HFFc6 (cell line): ENCODE measurements at places on chromosomes 2 and 18.
A peak's percentile ranks its signal among the peaks of the same experiment; 100 is the strongest.

- DNase-seq, result no peak
Measured at GRCh38 chr2:121187982-121188411, 97.0 kb downstream of the TFCP2L1 start.

GRCh38 chr2:46296840-46297545 is at the start of gene EPAS1:
Gene EPAS1, plus strand, starts transcription at chr2:46297407. Its CDS starts 505 bp downstream, at chr2:46297912.
- peak; percentile 58 for DNase-seq

DNA sequence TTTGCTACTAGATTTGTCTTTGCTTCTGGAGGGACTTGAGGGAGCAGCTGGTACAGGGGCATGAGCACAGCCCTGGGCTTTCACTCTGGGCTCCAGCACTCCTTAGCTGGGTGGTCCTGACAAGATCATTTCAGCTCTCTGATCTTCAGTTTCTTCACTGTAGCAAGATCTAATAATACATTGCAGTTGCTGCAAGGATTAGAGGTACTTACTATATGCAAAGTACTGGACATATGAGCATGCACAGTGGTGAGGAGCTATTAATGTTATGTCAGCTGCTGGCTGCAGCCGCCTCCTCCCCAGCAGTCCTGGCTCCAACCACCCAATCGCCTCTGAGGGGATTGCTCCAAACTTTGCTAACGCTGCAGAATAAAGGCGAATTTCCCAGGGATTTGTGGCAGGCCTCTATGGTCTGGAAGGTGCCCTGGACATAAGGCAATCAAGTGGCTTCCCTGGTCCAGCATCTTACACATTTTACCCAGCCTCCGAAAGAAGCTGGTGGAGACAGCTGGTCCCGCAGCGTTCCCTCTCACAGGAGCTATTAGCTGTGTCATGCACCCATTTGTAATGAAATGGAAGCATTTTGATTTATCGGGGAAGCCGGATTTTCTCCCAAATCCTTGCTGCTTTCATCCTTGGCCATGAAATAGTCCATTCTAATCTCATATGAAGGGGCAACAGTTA is 96.7 kb downstream of the RHOB start:
- no peak for DNase-seq

GRCh38 chr2:100484390-100484789 is 14.1 kb downstream of the NMS start:
- DNase-seq, result no peak

DNA sequence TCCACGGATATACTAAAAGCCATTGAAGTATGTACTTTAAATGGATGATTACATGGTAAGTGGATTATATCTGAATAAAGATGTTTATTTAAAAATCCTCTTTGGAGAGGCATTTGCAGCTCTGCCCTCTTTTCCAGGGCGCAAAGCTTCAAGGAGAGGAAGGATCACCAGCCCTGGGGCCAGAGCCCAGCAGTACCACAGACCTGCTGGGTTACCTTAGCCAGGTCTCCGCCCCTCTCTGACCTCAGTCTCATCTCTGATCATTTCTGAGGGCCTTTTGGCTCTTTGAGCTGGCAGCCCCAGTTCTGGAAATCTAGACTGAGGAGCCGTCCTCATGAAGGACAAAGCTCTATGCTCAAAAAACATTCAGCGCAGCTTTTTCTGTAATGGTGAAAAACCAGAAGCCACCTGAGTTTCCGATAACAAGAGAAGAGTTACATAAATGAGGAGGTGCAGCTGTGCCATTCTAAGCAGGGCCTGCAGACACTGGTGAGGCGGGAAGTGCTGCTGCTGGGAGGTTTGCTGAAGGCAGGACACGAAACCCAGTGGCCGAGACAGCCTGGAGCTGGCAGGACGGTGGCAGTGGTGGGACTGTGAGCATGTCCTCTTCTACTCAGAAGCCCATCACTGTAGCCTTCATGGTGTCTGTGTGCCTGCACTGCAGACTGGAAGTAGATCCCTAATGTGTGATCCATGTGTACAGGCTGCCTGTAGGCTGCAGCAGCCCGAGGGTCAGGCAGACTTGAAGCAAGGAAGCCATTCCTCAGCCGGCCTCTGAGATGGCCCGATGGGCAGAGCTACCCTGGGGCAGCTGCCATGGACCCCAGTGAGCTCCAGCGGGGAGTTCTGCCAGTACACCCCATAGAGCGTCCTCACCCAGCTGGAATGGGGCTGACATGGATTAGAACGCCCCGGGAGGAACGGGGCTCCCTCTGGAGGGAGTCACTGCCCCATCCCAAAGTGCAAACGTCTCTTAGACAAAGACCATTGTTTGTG is 27.7 kb downstream of the ADRA2B start:
- no peak for DNase-seq

DNA sequence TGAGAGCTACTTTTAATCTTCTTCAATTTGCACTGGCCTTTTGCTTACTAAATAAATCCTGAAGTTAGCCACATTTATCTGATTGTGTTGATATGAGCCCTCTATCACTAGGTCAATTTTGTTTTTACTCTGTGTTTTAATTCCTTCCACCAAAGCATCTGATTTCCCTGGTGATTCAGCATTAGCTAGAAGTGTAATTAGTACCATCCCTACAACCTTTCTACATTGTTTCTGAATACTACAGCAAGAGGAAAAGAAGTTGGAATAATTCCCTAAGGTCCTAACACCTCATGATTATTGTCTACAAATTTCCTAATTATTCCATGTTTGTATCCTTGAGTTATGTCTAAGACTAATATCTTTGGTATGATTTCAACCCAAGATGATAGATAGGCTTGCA is 1093.6 kb downstream of the SUCLG1 start:
- DNase-seq, result no peak

- DNase-seq, result no peak
Measured at GRCh38 chr18:63267975-63268721, 51.4 kb downstream of the BCL2 start.

- DNase-seq, result no peak
Measured at GRCh38 chr18:54387631-54388030, 29.9 kb downstream of the C18orf54 start.

- peak; percentile 18 for DNase-seq
Measured at GRCh38 chr2:235162082-235162836, 210.4 kb downstream of the SH3BP4 start.

GRCh38 chr2:17717666-17718065 is 35.9 kb downstream of the SMC6 start:
- no peak for DNase-seq

GRCh38 chr18:9732031-9732430 is 23.9 kb downstream of the RAB31 start:
- no peak for DNase-seq

GRCh38 chr18:6328621-6329010 is 86.1 kb downstream of the L3MBTL4 start:
- DNase-seq, result no peak

DNA sequence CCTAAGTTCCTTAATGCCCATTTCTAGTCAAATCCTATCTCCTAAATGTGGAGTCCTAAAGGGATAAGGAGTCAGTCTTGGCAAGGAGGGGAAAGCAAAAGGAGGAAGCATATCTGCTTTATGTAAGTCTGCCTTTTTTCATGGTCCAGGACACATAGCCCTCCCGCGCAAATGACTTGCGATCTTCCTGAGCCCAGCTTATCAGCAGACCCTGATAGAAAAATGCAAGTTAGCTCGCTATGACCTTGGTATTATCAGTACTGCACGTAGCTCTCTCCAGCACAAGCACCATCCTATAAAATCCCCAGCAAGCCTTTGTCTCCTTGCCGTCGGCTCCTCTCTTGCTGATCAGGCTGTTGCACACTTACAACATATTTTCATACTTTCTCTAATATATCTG is 281.4 kb upstream of the KCNH7 start:
- no peak for DNase-seq

DNA sequence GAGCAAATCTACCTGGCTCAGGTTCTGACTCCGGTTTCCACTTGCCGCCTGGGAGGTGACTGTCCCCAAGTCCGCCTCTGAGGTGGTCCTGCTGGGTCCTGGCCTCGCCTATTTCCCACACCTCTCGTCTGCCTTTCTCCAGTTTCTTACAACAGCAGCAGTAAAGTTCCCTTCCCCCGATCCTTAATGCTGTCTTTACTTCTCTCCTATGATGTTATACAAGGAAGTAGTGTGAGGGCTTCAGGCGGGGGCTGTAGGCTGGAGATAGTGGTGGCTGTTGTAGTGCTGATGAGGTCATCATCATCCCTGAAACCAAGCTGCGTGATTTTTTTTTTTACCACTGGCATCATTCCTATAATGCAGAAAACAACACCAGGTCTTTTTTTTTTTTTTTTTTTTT is 18.9 kb downstream of the TGIF1 start:
- no peak for DNase-seq

- DNase-seq, result no peak
Measured at GRCh38 chr2:131031875-131032274, 61.4 kb downstream of the FAM168B start.

DNA sequence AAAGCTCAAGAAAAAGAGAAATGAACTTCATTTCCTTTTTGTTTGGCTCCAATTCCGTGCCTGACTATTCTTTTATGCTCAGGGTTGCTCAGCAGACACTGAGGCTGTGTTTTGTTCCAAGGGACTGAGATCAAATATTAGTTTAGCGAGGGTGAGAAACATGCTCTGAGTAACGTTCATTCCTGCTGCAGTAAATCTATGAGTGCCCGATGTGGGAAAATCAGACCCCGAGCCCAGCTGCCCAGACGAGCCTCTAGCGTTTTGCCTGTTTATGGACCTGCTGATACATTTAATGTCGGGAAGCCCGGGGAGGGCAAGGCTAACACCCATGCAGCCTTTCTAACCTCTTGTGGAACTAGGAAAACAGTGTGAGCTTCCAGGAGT is 119.2 kb downstream of the VAPA start:
- no peak for DNase-seq

- no peak for DNase-seq
Measured at GRCh38 chr18:60873708-60874107, 459.5 kb upstream of the CDH20 start.

DNA sequence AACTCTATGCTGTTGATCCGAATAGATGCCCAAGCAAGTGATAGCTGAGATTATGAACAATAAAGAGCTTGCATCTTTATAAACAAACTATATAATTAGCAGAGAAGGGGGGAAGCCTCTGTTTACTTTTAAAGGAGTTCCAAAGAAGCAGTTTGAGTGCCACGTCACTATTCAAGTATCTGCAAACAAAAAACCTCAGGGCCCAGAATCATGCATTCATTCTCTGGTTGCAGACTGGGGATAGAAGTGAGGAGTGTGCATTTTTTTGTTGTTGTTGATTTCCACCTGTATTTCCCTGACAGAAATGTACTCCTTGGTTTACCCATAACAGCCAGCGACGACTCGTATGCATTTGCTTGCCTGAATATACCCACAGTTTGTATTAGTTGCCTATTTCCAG is 264.3 kb downstream of the PTGR3 start:
- DNase-seq, result no peak

GRCh38 chr2:234603619-234604018 is 106.7 kb upstream of the ARL4C start:
- DNase-seq, result no peak

DNA sequence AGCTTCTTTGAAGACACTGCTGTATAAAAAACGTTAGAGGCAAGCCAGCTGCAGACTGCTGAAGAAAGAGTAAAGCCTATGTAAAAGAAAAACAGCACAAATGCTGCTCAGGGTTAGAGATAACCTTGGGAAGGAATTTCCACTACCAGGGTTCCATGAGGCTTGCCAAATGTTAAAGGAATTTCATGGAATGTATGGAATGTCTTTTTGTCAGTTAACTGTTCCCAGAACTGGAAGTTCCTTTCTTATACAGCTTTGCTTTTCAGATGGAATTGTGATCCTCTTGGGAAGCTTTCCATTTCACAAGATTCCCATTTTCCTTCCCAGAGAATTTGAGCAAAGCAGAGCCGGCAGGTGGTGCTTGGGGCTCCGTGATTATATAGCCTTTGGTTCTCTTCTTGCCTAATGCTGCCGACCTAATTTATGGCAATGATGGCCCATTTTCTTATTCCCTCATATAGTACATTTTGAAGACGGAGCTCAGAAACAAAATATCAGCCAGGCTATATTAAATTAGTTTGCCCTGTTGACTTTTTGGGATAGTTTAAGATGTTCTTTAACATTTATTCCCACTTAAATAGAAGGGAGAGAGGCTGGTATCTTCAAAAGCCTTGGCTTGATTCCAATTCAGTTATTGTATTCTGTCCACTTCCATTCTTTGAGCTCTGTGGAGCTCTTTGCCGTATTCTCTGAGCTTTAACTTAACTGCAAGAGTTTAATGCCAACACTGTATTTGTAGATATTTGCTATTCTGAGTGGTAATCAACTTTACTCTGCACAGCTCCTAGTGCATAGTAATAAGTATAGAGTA is 162.3 kb downstream of the PHLPP1 start:
- no peak for DNase-seq

DNA sequence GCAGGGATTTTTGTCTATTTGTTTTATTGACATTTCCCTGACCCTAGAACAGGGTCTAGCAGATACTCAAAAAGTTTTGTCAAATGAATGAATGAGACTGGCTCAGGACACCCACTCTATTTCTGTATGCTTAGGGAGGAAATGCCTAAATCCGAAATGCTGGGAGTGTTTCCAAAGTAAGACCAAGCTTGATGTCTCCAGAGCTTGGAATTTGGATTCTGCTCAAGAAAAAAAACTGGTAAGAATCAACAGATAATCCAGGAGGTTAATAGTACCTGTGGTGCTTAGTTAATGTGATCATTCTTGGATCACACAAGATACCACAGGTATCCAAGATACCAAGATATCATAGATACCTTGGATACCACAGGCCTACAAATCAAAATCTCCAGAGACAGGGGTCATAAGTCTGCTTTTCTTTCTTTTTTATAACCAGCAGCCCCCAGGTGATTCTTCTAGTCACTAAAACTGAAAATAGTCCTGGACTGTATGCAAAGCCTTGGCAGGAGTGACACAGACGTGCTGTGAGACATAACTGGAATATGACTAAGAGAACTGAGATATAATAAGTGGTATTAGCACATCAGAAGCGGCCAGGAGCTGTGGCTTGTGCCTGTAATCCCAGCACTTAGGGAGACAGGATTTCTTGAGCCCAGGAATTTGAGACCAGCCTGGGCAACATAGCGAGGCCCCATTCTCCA is 39.9 kb upstream of the SP3 start:
- DNase-seq, result peak; percentile 73

DNA sequence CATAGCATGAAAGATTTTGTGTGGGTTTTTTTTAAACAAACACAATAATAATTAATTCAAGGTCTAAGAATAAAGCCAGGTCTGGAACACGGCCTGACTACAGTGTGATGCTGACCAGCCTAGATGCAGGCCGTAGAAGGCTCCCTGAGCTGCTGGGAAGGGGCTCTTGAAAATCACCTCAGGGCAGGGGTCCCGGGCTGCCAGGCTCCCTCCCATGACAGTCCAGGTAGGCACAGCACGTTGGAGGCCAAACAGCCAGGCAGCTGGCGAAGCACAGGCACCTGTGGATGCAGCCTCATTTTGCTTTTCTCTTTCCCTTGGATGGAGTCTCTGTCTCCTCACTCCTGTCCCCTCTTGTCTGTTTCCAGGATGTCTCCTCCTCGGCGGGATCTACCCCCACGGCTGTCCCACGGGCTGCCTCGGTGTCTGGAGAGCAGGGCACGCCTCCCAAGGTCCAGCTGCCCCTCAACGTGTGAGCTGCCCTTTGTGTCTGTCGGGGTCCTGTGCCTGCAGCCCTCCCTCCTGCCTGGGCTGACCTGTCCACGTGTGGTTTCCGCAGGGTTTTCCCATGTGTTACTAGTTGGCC is 194.5 kb downstream of the SEPTIN10 start:
- DNase-seq, result no peak
